CD8-positive, alpha-beta T cell (primary cell): ENCODE measurements at places on chromosomes 6 and 20.

DNA sequence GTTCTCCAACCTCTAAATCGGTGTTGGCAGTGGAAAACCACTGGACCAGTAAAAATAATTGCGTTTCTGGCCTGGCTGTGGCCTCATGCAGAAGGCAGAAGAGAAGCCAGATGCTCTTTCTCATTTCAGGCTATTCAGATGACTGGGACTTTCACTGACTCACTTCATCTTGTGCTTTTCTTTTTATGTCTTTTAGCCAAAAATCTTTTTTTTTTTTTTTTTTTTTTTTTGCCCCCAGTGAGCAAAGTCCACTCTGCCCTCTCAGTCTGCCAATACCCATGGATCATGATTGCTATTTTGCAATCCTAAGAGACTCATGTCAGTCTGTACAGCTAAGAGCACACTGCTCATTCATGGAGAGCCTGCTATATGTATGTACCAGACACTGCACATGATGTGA is 962.5 kb downstream of the KIF16B start:
- DNase-seq, result no peak

DNA sequence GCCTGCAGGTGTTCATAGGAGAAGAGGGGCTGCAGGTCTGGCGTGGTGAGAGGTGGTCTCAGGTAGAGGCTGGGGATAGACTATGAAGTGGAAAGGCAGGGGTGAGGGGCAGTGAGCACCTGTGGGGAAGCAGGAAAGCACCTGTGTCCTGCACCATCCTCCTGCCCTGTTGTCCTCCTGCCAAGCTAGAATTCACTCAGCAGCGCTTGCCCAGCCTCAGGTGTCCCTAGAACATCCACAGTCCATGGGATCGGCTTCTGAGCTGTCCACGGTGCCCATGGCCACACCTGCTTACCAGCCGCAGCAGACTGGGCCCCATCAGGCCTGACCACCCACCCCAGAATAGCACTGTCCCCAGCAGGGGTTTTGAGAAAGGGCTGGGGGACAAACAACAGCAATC is 456.2 kb upstream of the SULF2 start:
- DNase-seq, result no peak

DNA sequence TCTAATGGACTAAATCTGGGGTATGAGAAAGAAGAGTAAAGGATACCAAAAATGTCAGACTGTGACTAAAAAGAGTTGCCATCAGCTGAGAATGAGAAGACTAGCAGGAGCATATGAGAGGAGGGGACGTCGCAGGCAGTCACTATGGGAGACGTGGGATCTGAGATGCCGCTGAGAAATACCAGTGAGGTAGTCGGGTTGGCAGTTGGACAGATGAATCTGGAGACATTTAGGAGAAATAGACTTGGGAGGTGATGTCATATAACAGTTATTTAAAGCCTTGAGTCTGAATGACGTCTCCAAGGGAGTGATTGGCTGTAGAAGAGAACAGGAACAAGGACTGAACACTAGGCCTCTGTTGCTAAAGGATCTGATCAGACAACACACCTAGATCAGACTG is 51.5 kb upstream of the TRIM26 start:
- no peak for DNase-seq

DNA sequence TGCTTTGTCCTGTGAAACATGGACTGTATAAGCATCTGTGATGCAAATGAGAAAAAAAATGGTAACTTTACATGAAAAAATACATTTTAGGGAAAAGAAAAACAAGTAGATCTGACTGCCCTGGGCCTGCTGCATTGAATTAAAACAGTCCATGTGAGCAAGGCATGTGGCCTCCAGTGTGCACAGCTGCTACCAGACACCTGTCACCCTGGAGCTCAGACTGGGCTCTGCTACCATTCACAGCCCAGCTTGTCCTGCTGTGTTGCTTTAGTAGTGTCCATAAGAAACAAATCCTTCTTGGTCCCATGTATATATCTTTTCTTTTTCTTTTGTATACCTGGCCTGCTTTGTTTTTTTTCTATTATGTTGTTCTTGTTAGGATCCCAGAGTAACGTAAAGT is 315.9 kb downstream of the NKAIN2 start:
- no peak for DNase-seq

DNA sequence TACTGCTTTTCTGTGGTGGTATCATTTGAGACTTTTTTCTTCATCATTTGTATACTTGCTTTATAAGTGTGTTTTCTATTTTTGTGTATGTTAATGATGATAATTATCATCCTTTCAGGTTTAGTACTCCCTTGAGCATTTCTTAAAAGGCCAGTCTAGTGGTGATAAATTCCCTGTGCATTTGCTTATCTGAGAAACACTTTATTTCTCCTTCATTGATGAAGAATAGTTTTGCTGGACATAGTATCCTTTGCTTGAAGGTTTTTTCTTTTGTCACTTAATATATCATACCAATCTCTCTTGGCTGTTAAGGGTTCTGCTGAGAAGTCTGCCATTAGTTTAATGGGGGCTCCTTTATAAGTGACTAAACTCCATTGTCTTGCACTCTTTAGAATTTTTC is 123.2 kb upstream of the IRAK1BP1 start:
- DNase-seq, result no peak

DNA sequence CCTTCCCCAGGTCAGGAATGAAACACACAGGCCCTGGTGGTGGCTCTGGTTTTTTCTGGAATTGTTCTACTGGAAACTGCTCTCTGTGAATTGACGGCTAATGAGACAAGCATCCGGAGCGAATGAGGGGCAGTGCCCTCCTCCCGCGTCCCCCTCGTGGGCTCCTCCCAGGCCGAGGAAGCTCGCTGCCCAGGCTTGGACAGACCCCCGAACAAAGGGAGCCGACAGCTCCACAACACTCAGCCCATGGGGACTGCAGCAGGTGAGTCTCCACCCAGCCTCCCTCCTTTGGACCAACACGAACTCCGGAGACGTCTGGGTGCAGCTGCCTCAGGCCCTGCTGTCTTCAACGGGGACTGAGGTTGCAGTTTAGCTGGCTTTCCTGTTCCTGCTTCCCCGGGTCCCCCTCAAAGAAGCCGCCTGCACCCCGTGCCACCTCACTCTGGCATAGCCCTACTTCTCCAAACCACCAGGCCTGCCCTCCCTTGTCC is 31.3 kb upstream of the AFDN start:
- DNase-seq, result no peak

- no peak for DNase-seq
Observed at GRCh38 chr6:53014063-53014462, 19.0 kb upstream of the GSTA4 start.

GRCh38 chr6:25006565-25007001 is 70.8 kb upstream of the RIPOR2 start:
- DNase-seq, result no peak
